ENCODE measurements at places on chromosomes 3 and 15.

DNA sequence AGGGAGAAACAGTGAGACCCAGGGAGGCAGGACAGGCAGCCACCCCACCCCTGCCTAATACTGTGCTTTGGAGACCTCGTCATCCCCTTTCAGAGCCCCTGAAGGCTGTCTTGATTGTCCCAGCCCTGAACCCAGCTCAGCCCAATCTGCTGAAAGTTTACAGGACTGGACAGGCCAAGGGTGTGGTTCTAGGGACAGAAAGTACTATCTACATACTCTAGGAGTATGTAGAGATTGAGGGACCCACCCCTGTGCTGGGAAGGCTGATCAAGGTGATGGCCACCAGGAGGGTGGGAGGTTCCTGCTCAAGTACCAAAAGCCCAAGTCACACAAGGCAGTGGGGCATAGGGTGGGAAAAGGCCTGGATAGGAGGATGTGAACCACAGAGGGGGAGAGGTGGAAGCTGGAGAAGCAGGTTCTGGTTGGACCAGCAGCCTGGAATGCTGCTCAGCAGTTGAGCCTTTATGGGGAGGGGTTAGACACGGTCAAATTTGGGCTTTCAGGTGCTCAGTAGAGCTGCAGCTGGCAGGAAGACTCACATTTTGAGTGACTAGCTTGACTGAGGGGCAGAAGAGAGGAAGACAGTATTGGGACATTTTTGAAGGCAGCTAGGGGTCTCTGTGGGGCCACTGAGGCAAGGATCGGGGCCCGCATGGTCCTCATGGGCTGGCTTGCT is 6.7 kb downstream of the NBEAL2 start:
- DNase-seq: no peak

DNA sequence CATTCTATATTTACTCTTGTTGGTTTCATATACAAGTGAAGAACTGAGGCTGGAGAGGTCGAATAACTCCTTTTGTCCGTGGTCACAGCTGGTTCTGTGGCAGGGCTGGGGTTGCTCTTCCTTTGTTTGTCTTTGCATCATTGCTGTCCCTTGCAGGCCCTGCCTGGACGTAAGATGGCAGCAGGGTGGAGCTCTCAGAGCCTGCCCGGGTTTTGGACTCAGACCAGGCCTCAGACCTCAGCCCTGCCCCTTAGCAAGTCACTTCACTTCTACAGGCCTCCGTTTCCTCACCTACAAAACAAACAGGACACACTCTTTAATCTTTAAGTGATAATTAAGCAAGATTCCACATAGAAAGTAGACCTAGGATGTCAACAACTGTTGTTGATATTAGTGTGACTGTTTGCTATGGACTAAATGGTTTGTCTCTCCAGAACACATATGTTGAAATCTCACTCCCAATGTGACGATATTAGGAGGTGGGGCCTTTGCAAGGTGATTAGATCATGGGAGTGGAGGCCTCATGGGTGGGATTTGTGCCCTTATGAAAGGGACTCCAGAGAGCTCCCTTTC is 65.6 kb upstream of the PLXNA1 start:
- DNase-seq: no peak

DNA sequence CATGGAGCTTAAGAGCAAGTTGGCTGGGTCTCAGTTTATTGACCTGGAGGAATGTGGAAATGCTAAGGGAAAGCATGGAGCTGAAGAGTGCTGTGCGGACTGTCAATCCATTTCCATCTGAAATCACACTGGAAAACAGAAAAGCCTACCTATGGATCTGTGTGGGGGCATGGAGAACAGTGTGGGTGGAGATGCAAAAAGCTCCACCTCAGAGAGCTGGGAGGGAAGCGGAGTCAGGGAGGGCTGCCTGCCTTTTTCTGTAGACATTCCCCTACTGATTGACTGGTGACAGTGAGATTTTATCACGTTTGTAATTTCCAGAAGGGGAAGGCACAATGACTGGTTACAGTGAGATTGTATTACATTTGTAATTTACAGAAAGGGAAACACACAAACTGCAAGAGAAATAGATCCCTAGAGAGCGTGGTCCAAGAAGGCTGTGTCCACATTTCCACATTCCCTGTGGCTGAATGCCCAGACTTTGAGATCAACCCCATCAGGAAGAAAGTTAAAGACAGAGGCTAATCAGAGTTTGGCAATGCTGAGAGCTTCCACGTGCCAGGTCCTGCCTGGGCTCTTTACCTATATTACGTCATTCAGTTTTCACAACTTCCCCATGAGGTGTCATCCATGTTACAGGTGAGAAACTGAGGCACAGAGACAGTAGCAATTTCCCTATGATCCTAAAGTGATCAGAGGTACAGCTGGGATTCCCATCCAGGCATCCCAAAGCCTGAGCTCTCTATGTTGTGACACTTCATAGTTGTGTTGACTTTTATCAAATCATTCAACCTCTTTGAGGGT is 67.7 kb upstream of the NSMCE3 start:
- no peak for DNase-seq

GRCh38 chr3:38270606-38271005 is 5.0 kb downstream of the SLC22A13 start:
- DNase-seq: no peak

GRCh38 chr15:69410248-69410874 is 3.8 kb upstream of the KIF23 start:
- no peak for DNase-seq

Data from SIG-M5 (cell line).